ENCODE measurements at places on chromosomes 1 and 21.

DNA sequence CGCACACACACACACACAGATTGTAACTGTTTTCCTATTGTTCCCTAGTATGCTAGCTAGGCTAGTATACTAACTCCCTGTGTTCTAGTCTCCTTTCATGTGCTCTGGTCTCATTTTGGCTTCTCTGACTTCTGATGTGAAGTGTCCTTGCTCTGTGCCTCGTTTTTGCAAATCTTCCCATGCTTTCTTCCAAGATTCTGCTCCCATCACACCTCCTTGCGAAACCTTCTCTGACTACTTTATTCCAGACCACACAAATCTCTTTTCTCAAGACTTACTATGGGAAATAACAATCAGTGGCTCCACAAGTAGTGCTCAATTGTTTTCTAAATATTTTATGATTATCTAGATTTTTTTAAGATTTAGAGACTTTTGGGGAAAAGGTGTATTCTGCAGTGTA is 10.3 kb downstream of the PRRX1 start:
- DNase-seq, result no peak

- no peak for DNase-seq
Measured at GRCh38 chr1:169106921-169107602, 572 bp downstream of the ATP1B1 start.

DNA sequence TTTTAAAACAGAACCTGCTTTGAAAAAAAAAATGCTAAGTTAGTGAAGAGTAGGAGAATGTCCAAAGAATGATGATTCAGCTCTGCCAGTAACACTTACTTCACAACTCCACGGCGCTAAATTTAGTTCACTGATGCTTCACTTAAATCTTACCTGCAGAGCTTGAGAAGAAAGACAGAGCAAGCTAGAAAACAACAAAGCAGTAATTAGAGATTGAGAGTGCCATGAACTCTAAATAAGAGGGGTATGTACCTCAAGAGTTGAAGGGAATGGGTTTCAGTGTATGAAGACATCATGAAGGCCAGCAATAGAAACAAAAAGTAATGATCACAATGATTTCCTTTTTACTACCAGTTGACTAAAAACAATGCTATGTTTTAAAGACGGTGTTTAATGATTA is 32.8 kb downstream of the EPRS1 start:
- DNase-seq, result no peak

- no peak for DNase-seq
Measured at GRCh38 chr1:40704817-40705733, 13.6 kb downstream of the NFYC start.

DNA sequence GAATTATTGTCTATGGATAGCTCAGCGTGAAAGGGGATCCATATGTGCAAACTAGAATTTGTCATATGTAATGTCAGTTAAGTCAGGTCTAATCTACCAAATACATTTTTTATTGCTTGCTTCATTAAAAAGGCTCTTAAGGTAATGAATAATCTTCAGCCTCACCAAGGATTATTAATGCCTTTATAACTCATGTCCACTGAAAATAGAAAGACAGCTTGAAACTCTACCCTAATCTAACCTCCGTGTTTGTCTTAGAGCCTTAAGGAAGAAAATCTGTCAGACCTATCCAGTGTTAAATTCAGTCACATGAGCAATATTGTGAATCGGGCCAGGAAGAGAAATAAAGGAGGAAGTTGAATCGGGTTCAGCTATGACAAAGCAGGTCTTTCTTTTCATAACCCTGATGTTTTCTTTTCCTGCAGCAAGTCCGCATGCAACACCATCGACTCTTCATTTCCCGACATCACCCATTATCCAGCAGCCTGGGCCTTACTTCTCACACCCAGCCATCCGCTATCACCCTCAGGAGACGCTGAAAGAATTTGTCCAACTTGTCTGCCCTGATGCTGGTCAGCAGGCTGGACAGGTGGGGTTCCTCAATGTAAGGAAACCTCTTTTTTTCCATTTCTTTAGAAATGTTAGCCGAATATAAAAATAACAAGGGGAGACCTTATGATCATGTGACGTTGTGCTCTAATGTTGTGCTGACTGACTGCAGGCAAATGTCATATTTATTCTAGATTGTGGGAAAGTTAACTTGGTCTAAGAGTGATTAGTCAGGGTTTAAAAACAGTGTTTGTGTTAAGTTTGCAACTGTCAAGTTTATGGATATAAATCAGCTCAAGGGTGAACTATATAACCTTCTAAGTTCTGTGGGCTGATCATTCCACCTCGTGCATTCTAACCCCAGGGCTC is 321.0 kb downstream of the TM2D1 start:
- no peak for DNase-seq

DNA sequence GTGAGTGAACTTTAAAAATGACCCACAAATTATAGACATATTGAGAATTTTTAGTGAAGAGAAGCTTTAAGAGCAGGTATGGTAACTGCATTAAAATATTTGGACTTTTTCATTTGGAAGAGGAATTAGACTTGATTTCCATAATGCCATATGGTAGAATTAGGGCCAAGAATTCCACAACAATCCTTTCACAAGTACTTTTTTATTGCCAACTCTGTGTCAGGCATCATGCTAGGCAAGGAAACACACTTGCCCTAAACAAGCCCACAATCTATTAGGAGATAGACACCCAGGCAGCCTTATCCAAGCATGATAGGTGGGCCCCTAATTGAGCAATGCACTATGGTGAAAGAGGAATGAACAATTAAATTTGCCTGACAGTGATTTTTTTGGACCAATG is 353.0 kb downstream of the TGFB2 start:
- no peak for DNase-seq

DNA sequence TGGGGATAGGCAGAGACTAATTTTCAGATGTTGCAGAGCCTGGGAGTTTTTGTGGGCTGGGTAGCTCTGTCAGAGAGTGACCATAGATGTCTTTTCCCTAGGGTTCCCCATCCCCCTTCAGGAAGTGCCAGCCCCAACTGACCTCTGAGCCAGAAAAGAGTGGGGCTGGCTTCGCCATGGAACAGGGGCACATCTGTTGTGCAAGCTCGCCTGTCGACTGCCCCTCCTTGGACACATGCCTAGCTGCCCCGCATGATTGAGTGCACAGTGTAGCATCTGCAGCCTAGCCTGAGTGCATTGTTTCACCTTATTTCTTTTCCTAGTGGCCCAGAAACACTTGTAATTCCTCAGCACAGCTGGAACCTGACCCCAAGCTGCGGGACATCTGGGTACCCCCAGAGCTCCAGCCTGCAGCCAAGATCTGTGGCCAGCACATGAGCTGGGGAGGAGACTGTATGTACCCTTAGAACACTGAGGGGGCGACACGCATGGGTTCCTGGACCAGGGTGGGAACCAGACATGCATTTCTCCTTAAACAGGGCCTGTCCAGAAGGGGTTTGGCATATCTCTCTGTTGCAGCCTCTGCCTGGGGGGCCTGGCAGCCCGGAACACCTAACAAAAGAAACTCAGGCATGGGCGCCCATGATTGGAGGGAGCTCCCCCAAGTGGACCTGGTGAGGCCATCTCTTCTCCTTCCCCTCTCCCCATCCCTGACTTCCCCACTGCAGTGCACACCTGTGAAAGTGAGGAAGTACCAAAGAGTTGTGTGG is 55.2 kb downstream of the SYT14 start:
- DNase-seq, result no peak

DNA sequence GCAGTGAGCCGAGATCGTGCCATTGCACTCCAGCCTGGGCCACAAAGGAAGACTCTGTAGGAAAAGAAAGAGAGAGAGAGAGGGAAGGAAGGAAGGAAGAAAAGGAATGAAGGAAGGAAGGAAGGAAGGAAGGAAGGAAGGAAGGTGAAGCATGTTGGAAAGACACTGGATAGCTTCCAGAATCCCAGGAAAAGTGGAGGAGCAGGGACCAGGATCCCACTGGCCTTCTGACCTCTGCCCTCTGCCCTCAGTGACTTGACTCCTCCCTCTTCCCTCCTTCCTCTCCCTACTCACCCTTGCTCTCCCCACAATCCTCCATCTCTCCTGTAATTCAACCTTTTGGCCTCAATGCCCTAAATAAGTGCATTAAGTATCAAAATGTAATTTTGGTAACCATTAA is 4.1 kb upstream of the UTS2 start:
- no peak for DNase-seq

GRCh38 chr1:201545851-201546492 is 7.0 kb downstream of the NAV1 start:
- no peak for DNase-seq

DNA sequence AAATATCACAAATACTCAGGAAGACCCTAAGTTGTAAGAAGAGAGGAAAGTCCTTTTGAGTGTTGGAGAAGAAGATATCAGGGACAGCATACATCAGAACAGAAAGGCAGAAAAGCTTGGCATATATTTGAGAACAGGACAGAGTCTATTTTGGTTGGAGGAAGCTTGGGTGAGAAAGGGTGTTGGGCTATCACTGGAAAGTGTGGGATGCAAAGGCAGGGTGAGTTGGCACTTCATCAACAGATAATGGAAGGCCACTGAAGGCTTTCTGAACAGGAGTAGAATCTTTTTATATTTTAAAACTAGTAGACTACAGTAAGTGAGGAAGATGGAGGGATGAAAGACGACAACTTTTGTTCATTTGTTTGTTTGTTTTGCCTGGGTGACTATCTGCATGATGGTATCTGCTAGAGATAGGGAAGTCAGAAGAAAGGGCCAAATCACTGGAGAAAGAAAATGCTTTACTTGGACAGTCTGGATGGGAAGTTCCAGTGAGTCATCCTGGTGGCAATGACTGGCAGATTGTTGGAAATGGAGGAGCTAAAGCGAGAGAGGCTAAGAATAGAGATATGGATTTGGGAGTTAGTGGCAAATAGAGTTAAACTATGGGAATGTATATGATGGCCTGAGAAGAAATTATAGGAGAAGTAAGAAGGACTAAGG is 33.7 kb upstream of the KCNA2 start:
- DNase-seq, result no peak

All from AG09319 (cell line).